ENCODE measurements at places on chromosomes 1 and 21. TPM values are rescaled to one million over a fixed set of nuclear protein-coding genes. Genes with fewer than 3 reads are reported as not detected.

PRR9 gene
- not detected for total RNA-seq

CCDC28B gene
- 57.8 TPM for total RNA-seq

CYP4A22 gene
- not detected for total RNA-seq

CA6 gene
- not detected for total RNA-seq

GPR37L1 gene
- not detected for total RNA-seq

LCA5L gene
- total RNA-seq = 0.17 TPM

IL20 gene
- not detected for total RNA-seq

SLC45A1 gene
- 0.90 TPM for total RNA-seq

IGSF5 gene
- total RNA-seq = 0.30 TPM

TPTE gene
- total RNA-seq = not detected

RIMKLA gene
- total RNA-seq = 1.1 TPM

GJB5 gene
- total RNA-seq = 0.48 TPM

DNA sequence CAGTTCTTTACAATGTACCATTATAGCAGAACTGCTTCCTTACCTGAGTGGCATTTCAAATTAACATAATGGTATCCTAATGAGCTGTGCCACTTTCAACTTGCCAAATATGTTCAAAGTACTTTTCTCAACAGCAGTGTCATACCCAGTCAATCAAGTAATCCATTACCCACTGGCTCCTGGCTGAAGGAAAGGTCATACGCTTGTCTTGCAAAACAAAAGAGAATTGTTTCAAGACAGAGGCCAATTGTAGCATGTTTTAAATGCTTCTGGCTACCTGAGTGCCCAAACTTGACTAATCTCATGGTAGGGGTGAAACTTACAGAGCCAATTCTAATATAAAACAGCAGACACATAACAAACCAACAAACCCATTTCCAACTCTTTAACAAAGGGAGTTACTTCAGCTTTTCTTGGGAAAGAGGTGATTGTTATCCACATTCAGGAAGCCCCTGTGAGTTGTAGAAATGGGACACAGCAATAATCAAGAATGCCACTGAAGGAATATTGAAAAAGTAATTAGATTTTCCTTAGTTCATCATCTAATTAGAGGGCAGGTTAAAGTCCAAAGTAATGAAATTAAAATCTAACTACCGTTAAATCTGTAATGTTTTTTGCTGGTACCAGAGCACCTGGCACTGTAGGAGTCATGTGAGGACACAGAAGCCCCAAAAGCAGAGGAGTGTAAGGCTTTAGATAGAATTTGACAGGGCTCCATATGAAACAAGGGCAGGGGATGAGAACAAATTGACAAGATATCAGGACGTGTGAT lies 241.9 kb downstream of the RWDD3 start:
- no peak for DNase-seq

- DNase-seq = no peak
These were observed 13.3 kb downstream of the MAPKAPK2 start for GRCh38 chr1:206698011-206698410.

- DNase-seq = no peak
These were observed 31.8 kb downstream of the WNT4 start for GRCh38 chr1:22111115-22111514.

- DNase-seq = no peak
These were observed 1214.9 kb downstream of the PLA2G4A start for GRCh38 chr1:188043536-188044245.

- no peak for DNase-seq
These were observed 117.0 kb downstream of the ZC3H11B start for GRCh38 chr1:219495737-219496408.

GRCh38 chr1:73040811-73041210 lies 758.5 kb upstream of the NEGR1 start:
- no peak for DNase-seq

DNA sequence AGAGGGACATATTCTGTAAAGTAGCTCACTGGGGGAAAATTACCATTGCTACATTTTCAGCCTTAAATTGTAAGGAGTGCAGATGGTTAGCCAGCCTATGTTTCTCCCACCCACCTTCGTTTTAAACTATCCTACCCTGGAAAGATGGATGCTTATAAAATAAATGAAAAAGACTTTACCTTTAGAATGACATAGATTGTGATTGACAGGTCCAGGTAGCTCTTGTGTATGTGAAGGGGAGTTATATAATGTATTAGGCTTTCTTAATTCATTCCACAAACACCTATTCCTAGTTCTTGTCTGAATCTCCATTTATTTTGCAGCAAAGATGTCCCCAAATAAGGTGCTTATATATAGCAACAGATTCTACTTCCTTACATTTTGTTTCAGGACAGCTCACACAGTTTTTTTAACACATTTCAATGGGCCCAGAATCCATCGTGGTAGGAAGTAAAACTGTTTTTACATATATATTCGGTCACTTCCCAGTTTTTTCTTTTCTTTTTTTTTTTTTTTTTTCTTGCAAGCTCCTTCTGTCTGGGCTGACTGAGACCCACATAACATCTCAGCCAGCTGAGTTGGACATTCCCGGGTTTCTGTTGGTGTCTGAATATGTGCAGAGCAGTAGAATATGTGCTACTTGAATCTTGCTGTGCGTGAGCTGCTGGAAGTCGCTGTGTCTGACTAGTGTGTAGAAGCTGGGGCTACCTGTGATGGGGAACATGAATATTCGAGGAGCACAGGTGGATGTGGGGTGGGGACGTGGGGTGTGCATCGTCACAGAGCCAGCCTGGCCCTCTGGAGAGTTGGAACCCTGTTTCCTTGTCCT lies 27.8 kb downstream of the UCK2 start:
- DNase-seq = no peak

DNA sequence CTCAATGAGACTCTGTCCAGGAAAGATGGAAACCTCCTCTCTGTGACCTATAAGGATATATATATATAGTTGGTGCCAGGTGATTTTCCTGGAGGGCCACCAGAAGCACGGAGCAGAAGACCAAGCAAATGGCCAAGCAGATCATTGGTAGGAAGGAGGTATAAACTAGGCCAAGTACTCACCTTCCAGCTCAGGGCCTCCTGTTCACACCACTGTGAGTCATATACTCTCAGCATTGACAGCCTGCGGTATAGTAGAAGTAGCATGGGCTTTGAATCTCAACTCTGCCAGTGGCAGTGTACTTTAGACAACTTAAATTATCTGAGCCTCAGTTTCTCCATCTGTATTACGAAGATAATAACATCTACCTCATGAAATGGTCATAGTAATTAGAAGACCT lies 15.4 kb downstream of the IL12RB2 start:
- no peak for DNase-seq

DNA sequence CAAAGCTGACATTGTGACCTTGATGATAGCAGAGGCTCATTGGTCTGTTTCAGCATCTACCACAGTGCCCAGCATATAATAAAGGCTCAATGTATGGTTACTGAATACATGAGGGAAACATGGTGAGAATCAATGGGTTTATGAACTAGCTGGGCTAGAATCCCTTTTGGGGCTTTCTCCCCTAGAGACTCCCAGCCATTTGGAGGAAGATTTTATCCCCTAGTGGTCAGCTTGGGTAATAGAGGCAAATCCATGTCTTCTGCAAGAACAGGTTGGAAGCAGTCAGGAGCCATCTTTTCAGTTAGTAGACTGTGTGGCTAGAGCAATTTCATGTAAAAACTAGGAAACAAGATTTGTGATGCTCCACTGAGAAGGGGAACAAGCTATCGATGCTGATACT lies 15.8 kb upstream of the REG4 start:
- DNase-seq = peak; percentile 39

- no peak for DNase-seq
These were observed 30.3 kb downstream of the ASPM start for GRCh38 chr1:197116156-197116555.

DNA sequence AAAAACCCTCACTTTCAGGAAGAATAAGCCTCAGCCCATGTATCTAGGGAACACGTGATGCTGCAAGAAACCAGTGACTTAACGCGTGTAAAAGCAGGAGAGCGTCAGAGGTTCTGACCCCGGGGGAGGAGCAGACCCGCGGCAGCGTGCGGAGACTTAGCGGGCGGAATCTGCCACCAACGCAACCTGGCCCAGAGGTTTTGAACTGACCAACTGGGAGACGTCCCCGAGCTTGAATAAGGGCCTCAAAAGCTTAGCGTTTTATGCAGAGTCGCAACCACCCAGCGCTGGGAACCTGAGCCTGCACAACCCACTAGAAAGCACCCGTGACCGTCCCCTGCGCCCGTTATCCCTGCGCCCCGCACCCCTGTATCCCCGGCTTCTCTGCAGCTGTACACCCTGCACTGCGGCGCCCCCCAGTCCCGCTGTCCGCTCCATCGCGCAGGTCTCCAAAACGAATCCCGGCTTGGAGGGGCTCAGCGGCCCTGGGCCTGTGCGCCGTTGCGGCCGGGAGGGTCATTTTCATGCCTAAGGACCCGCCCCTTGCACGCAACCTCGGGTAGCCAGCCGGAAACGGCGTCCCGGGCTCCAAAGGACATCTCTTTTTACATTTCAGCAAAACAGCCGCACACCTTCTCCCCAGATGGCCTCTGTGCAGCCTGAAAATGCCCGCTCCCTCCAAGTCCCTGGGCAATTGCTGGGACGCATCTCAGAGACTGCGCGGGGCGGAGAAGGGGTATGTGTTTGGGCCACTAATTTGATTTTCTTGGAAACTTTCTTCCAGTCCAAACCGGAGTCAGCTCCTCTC lies 29.4 kb upstream of the TRIM17 start:
- peak; percentile 89 for DNase-seq

GRCh38 chr1:182662121-182662890 lies 22.1 kb downstream of the RGS8 start:
- DNase-seq = peak; percentile 47

DNA sequence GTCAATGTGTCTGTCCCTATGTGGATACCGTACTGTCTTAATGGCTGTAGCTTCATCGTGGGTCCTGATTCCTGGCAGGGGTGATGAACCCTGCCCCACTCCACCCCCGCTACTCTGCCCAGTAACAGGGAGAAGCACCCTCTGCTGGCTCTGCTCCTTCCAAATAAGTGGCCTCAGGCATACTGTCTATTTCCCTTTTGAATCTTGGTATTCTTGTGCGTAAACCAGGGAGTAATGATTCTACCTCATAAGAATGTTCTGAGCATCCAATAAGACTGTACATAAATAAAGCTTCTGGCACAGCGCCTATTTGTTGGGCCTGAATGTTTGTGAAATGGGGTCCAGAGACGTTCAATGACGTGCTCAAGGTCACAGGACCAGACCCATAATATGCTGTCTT lies 35.2 kb upstream of the CTPS1 start:
- no peak for DNase-seq

DNA sequence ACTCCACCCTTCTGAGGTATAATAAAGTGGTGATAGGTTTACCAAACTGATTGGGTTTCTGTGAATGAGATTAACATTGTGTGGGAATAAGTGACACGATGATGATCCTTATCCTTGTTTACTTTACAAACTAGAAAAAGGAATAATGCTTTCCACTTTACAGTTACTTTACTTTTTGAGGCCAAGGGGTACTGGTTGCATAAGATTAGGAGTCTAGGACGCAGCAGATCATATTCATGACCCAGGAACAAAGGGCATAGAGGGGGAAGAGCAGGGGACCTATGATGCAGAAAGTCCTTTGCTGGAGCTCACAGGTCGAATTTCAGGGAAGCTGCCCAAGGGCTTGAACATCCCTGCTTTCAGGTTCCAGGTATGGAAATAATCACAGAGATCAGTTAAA lies 20.4 kb downstream of the FGGY start:
- DNase-seq = no peak

- DNase-seq = peak; percentile 39
These were observed 112.2 kb upstream of the GJB5 start for GRCh38 chr1:34642679-34643078.

- peak; percentile 56 for DNase-seq
These were observed 31.7 kb downstream of the OR13G1 start for GRCh38 chr1:247647864-247648263.

- DNase-seq = no peak
These were observed 44.2 kb downstream of the MTF2 start for GRCh38 chr1:93123201-93123783.

DNA sequence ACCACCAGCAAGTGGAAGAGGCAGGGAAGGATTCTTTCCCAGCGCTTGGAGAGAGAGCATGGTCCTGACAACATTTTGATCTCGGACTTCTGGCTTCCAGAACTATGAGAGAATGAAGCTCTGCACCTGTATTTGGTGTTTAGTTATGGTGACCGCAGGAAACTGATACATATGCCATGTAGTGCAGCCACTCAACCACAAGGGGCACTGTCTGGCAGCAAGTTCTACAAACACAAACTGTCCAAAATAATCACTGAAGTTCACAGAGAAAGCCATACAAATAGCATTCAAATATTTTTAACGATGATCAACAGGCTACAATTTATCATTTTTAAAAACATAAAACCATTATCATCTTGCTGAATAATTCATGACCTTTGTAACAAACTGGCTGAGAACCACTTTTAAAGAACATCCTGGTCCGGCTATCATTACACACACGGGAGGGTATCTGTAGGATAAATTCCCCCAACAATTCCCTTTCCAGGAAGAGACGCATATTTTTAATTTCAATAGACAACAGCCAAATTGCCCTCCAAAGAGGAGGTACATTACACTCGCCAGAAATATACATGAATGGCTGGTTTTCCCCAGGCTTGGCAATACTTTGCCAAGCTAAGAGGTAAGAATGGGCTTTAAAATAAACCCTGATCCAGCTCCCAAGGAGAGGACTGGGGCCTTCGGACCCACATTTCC lies 9.2 kb upstream of the CBR3 start:
- peak; percentile 60 for DNase-seq

DNA sequence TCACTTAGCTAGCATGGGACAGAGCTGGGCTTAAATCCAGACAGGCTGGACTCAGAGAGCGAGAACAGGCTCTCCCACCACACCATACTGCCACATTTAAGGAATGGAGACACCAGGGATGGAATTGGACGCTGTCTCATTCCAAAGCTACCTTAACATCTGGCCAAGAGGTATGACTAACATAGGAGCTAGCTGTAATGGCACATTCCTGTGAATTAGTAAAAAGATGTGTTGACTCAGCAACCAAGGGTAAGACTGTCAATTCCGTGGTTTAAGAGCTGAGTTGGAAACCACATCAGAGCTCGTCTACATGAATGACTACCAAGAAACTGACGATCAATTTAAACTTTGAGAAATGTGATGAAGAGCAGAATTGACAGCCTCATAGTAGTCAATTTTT lies 8.3 kb upstream of the TNFRSF9 start:
- no peak for DNase-seq

- DNase-seq = no peak
These were observed 84.5 kb upstream of the BCL10 start for GRCh38 chr1:85360730-85361493.

- peak; percentile 62 for DNase-seq
These were observed 56.8 kb upstream of the ABCG1 start for GRCh38 chr21:42161956-42162681.

DNA sequence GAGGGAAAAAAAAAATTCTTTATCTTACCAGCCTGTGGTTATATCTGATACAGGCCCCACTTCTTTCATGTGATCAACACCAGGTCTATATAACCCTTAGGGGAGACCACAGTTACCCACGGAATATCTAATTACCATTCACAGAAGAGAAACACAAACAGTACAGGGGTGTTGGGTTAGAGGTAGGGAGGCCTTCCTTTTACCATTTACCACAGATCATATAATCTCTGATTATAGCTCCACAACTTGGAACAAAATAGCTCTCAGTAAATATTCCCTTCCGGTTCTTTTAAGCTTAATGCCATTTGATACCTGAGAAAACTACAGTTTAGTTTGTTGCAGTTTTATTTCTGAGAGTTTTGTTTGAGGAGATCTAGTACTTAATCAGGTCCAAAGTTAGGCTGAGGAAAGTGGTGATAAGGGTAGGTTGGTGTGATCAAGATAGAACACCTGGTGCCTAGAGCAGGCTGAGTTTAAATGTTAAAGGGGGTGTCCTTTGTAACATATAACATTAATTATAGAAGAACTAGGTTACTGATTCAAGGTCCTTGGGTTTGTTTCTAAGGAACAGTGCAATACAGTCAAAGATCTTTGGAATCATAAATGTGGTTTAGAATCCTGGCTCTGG lies 14.1 kb downstream of the EPB41 start:
- DNase-seq = no peak

Data from H7 (cell line).